ENCODE measurements at places on chromosomes 11 and 22. TPM values are rescaled to one million over a fixed set of nuclear protein-coding genes. Genes with fewer than 3 reads are reported as not detected.
A peak's percentile ranks its signal among the peaks of the same experiment; 100 is the strongest.

The NRIP3 gene
- 0.13 TPM for polyA plus RNA-seq

DNA sequence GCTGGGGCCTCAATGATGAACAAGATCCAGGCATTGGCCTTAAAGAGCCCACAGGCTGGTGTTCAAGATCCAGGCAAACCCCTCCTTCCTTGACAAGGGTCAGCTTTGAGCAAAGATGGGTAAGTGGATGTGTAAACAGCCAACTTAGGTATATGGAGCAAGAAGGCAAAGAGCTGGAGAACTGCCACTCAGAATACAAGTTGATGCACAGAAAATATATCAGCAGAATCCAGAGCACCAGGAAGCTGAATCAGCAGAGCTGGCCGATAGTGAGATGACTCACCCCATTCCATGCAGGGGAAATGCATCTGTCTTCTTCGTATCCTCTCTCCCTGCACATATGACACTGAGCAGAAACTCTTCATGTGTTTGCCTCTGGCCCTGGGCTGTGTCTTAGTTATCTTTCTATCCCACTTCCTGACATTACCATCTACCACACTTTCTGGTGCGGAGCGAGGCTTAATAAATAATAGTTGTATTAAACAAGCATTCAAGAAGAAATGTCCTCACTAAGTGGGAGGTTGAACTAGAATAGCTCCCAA is 57.8 kb downstream of the ENDOD1 start:
- peaks cover 6% of the 10 kb centered on the region for H3K4me1 ChIP-seq
- no peaks in the 10 kb centered on the region for H3K27me3 ChIP-seq
- H3K27ac ChIP-seq: no peak overlapping the region

GRCh38 chr22:29096736-29097669 is 24.2 kb downstream of the KREMEN1 start:
- H3K27me3 ChIP-seq: no peaks in the 10 kb centered on the region
- no peak overlapping the region for H3K4me3 ChIP-seq
- DNase-seq: no peak
- no peaks in the 10 kb centered on the region for H3K36me3 ChIP-seq

GRCh38 chr11:56271092-56271491 is 2.9 kb upstream of the OR5T1 start:
- DNase-seq: no peak
- no peaks in the 10 kb centered on the region for H3K36me3 ChIP-seq
- H3K27ac ChIP-seq: no peak overlapping the region
- no peak overlapping the region for H3K4me3 ChIP-seq
- no peaks in the 10 kb centered on the region for H3K4me1 ChIP-seq
- H3K27me3 ChIP-seq: no peaks in the 10 kb centered on the region

The MISFA gene
- 0.21 TPM for polyA plus RNA-seq

DNA sequence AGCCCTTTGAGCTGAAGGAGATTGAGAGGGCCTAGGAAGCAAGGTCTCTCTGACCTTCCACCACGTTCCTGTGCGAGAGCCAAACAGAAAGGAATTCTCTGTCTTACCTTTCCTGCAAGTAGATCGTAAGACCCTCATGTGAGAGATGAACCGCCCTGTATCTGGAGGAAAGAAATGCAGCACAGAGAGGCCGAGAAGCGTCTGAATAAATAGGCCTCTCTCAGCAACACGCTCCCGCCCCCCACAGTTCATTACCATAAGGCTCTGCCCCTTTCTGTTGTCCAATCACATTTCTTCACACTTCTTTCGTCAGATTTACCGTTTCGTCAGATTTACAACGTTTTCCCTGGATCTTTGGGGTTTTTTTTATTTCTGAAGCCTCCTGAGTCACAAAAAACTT is 90.3 kb downstream of the BLID start:
- no peak for DNase-seq
- no peak overlapping the region for H3K4me3 ChIP-seq
- H3K27me3 ChIP-seq: no peaks in the 10 kb centered on the region
- H3K4me1 ChIP-seq: no peaks in the 10 kb centered on the region

DNA sequence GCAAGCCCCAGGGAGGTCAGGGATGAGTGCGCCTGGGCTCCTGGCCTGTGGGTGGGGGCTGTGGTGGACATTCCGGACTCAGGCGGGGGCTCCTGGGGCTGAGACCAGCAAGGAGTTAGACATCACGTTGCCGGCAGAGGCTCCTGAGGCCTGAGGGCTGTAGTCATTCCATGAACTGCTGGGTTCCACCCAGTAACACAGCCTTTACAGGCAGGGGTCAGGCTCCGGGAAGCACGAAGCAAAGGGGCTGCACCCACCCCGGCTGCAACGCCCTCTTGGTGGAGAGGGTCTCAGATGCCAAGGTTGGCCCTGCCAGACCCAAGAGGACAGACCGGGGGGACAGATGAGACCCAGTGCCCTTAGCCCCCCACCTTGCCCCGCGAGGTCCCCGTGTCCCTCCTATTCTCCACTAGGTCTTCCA is 9.0 kb downstream of the TNNT3 start:
- H3K4me3 ChIP-seq: no peak overlapping the region
- H3K4me1 ChIP-seq: no peaks in the 10 kb centered on the region
- H3K27ac ChIP-seq: no peak overlapping the region
- H3K36me3 ChIP-seq: no peaks in the 10 kb centered on the region
- H3K27me3 ChIP-seq: no peaks in the 10 kb centered on the region

DNA sequence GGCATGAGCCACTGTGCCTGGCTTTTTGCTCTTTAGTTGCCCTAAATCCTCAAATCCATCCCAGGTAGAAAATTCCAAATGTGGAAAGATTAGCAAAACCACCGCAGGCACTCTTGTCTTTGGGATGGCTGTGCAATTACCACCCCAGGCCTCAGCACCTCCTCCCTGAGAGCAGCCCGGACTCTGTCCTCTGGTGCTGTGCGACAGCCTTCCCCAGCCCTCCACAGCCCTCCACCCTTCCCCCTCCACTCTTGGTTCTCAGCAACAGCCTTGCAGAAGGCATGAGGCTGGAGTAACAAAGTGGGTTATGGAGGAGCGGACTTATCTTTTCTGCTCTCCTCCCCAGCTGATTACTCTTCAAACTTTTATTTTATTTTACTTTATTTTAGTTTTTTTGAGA is 44.7 kb upstream of the YWHAH start:
- H3K27me3 ChIP-seq: no peaks in the 10 kb centered on the region
- no peak for DNase-seq
- H3K27ac ChIP-seq: no peak overlapping the region
- no peaks in the 10 kb centered on the region for H3K4me1 ChIP-seq

GRCh38 chr11:134742224-134742612 is 330.2 kb upstream of the B3GAT1 start:
- no peak overlapping the region for H3K4me3 ChIP-seq
- no peak for DNase-seq
- no peaks in the 10 kb centered on the region for H3K27me3 ChIP-seq
- no peaks in the 10 kb centered on the region for H3K4me1 ChIP-seq
- H3K27ac ChIP-seq: no peak overlapping the region

DNA sequence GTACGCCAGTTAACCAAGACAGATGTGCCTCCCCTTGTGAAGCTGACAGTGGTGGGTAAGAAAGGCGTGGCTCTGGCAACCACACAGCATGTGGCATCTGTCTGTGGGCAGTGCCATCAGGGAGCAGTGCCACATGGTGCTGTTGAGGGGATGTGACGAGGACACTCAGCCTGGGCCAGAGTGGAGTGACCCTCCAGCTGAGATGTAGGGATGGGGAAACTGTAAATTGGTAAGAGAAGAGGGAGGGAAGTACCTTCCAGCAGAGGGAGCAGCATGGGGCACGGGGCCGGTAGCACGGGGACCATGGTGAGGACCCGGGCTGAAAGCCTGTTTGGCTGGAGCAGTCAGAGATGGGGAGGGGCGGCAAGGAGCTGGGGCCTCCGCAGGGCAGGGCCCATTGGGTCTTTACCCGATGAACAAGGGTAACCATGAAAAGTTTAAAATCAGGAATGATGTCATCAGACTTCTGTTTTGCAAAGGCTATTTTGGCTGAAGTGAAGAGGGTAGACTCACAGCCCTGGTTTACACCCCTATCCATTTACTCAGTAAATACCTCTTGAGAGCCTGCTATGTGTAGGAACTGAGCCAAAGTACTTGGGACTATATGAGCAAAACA is 10.4 kb downstream of the TMPRSS6 start:
- no peaks in the 10 kb centered on the region for H3K36me3 ChIP-seq
- no peak overlapping the region for H3K27ac ChIP-seq
- DNase-seq: no peak

DNA sequence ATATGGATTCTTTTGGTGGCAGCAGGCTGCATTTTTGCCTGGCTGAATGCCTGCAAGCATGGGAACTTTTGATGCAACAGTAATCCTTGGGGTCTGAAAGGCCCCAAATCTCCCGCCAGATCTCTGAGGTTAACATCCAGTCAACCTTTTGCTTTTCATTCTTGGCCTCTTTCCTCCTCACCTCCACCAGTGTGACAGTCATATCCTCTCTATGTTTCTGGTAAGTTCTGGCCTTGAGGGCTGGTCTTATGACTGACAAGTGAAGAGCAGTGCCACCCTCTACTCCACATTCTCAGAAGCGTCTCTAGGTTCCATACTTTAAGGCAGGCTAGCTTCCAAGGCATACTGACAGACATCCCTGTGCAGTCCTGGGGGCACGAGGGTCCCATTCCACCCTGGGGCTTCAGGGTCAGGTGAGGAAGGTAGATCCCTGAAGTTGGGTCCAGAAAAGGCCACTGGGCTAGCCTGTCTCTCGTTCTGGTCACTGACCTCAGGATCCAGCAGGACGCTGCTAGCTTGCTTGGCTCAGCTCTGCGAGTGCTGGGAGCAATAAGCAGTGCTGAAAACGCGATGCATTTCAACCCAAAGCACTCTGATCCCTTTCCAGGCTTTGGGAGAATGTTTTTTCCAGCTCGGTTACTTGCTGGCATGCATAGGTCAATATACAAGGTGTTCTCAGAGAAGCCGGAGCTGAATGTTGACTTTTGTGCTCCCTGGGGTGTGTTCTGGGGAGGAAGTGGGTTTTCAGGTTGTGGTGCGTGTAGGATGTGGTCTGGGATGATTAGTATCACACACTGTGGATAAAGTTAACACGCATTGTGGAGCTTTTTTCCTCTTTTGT is 75.2 kb downstream of the PTPRJ start:
- H3K4me1 ChIP-seq: peaks cover 67% of the 10 kb centered on the region
- no peak for DNase-seq
- peak overlapping the region; percentile 58 for H3K4me3 ChIP-seq
- no peaks in the 10 kb centered on the region for H3K36me3 ChIP-seq

DNA sequence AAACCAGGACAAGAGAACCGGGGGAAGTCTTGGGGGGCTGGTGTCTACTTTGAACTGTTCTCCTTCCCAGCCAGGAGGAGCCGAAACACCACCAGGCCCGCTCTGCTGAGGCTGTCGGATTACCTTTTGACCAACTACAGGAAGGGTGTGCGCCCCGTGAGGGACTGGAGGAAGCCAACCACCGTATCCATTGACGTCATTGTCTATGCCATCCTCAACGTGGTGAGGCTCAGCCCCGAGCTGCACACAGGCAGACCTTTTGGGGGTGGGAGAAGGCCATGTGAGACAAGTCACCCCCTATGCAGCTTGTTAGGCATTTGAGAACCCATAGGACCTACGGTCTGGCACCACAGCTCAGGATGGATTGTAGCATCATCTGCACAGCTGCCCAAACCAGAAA is 2.8 kb downstream of the HTR3A start:
- H3K27me3 ChIP-seq: no peaks in the 10 kb centered on the region
- no peak overlapping the region for H3K4me3 ChIP-seq
- no peak for DNase-seq
- H3K4me1 ChIP-seq: no peaks in the 10 kb centered on the region

- H3K27ac ChIP-seq: no peak overlapping the region
- H3K4me3 ChIP-seq: no peak overlapping the region
- H3K36me3 ChIP-seq: no peaks in the 10 kb centered on the region
Measured at GRCh38 chr11:77446911-77447629, 26.8 kb downstream of the PAK1 start.

GRCh38 chr11:123561431-123561800 is 93.0 kb downstream of the SCN3B start:
- no peaks in the 10 kb centered on the region for H3K36me3 ChIP-seq
- DNase-seq: no peak
- peaks cover 7% of the 10 kb centered on the region for H3K4me1 ChIP-seq
- no peaks in the 10 kb centered on the region for H3K27me3 ChIP-seq
- no peak overlapping the region for H3K4me3 ChIP-seq

The MAPK8IP1 gene
- polyA plus RNA-seq: not detected

DNA sequence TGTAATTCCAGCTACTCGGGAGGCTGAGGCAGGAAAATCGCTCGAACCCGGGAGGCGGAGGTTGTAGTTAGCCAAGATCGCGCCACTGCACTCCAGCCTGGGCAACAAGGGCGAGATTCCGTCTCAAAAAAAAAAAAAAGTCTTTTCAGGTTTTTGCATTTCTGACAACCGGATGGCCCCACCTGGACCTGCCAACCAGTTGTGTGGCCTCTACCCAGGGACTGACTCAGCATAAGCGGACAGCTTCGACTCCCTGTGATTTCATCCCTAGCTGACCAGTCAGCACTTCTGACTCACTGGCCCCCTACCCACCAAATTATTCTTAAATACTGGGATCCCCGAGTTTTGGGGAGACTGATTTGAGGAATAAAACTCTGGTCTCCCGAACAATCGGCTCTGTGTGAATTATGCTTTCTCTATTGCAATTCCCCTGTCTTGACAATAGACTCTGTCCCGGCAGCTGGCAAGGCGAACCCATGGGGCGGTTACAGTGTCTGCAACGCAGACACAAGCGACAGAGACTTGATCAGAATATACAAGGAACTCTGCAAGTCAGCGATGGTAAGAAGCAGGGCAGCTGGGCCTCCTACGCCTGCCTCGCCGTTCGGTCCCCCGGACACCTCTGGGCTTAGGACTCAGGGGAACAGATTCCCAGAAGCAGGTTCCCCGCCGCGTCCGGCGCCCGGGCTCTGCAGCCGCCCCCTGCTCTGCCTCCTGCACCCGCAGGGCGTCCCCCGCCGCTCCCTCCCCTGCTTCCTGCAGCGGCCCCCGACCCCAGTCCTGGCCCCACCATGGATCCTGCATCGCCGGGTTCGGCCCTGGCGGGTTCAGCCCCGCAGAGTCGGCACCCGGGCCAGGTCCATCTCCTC is 741 bp upstream of the TALDO1 start:
- H3K27me3 ChIP-seq: no peaks in the 10 kb centered on the region
- no peak for DNase-seq
- H3K36me3 ChIP-seq: no peaks in the 10 kb centered on the region
- H3K27ac ChIP-seq: peak overlapping the region; percentile 80

Measured in naive thymus-derived CD4-positive, alpha-beta T cell (primary cell).